ENCODE measurements at places on chromosomes 16 and 17.

GRCh38 chr16:86090461-86091170 is 191.7 kb downstream of the IRF8 start:
- no peaks in the 10 kb centered on the region for H3K27me3 ChIP-seq
- no peaks in the 10 kb centered on the region for H3K36me3 ChIP-seq
- no peak overlapping the region for H3K4me3 ChIP-seq

- H3K4me1 ChIP-seq, result no peaks in the 10 kb centered on the region
- H3K36me3 ChIP-seq, result peaks cover 64% of the 10 kb centered on the region
- peak overlapping the region; percentile 14 for H3K27ac ChIP-seq
- no peak overlapping the region for H3K4me3 ChIP-seq
- DNase-seq, result no peak
Observed at GRCh38 chr16:56749672-56750491, 20.0 kb downstream of the NUP93 start.

DNA sequence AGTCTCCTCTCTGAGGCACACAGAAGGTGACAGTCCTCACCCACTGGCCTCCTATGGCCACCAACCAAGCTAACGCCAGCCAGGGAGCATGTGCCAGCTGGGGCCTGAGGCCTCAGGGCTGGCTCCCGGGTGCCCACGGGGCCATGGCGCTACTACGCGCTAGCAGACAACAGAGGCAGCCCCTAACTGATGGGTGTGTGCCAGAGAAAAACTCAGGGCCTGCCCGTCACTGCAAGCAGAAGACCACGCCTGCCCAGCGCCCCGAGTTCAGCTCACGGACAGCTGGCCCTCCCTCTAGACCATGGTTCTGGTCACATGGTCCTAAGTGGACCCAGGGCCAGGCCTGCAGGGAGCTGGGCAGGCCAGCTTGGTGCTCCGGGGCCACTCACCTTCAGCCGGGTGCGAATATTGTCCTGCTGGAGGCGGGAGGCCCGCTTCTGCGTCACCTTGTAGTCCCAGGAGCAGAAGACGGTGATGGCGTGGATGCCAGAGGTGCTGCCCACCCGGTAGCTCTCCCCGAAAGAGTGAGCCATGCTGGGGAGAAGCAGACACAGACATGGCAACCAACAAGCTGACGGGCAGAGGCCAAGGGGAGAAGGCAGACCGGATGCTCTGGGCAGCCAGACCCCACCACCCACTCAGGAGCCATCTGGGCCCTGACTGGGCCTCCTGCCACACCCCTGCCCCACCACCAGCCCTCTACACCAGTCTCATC is 6.2 kb downstream of the TMC6 start:
- H3K36me3 ChIP-seq, result peaks cover 58% of the 10 kb centered on the region
- DNase-seq, result no peak
- peaks cover 63% of the 10 kb centered on the region for H3K4me1 ChIP-seq
- no peak overlapping the region for H3K4me3 ChIP-seq
- no peak overlapping the region for H3K27ac ChIP-seq

- H3K27ac ChIP-seq, result no peak overlapping the region
- no peaks in the 10 kb centered on the region for H3K27me3 ChIP-seq
- H3K4me1 ChIP-seq, result no peaks in the 10 kb centered on the region
- H3K4me3 ChIP-seq, result no peak overlapping the region
Observed at GRCh38 chr17:42814633-42815399, 9.3 kb downstream of the BECN1 start.

GRCh38 chr17:8697323-8697741 is 47.3 kb downstream of the CCDC42 start:
- no peak for DNase-seq
- no peaks in the 10 kb centered on the region for H3K27me3 ChIP-seq
- H3K4me3 ChIP-seq, result no peak overlapping the region
- H3K36me3 ChIP-seq, result no peaks in the 10 kb centered on the region

- DNase-seq, result no peak
- H3K27me3 ChIP-seq, result no peaks in the 10 kb centered on the region
- H3K36me3 ChIP-seq, result no peaks in the 10 kb centered on the region
- no peak overlapping the region for H3K4me3 ChIP-seq
- peaks cover 8% of the 10 kb centered on the region for H3K4me1 ChIP-seq
- no peak overlapping the region for H3K27ac ChIP-seq
Observed at GRCh38 chr16:359067-359763, 6.7 kb upstream of the AXIN1 start.

- no peaks in the 10 kb centered on the region for H3K4me1 ChIP-seq
- H3K27me3 ChIP-seq, result no peaks in the 10 kb centered on the region
- H3K4me3 ChIP-seq, result no peak overlapping the region
- H3K27ac ChIP-seq, result no peak overlapping the region
Observed at GRCh38 chr17:61318684-61319098, 81.0 kb upstream of the TBX2 start.

DNA sequence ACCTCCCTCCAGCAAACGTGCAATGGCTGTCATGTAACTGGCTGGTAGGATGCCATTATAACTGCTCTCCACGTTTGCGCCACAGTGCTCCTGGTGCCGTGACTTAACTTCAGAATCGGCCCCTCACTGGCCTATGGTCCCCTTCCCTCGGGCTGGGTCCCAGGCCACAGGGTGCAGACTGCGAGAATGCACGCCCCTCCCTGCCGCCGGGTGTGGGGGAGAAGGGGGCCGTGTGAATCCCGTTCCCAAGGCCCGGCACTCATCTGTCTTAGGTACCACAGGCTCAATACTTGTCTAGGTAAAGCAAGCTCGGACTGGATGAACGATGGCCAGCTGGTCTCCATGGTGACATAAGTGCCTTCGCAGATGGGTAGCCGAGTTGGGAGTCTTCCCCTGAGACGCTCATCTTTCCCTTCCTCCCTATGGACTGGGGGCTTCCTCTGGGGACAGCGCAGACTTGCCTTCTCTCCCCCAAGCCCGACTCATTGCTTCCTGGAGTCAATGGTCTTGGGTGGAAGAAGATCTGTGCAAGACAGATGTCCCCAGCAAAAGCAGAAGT is 37.8 kb downstream of the TIMM22 start:
- H3K36me3 ChIP-seq, result peaks cover 64% of the 10 kb centered on the region
- no peak overlapping the region for H3K27ac ChIP-seq
- H3K4me1 ChIP-seq, result peaks cover 9% of the 10 kb centered on the region
- no peak for DNase-seq
- H3K27me3 ChIP-seq, result no peaks in the 10 kb centered on the region
- H3K4me3 ChIP-seq, result no peak overlapping the region

DNA sequence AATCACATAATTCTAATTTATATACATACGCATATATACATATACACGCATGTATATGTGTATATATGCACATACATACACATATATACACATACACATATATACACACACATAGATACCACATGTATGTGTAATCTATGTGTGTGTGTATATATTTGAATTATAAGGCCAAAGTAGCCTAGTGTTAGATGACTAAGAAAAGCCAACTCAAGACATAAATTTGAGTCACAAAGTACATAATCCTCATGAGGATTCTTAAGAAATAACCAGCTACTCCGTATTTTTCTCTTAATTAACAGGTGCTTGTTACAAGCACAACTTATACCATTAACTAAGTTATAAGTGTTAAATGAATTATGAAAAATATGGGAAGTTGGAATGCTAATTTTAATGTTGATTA is 84.9 kb downstream of the CACNG1 start:
- no peak for DNase-seq
- H3K4me3 ChIP-seq, result no peak overlapping the region
- no peaks in the 10 kb centered on the region for H3K4me1 ChIP-seq
- peaks cover 45% of the 10 kb centered on the region for H3K36me3 ChIP-seq
- no peak overlapping the region for H3K27ac ChIP-seq

GRCh38 chr16:67803894-67804293 is 2.5 kb downstream of the RANBP10 start:
- DNase-seq, result no peak
- no peak overlapping the region for H3K27ac ChIP-seq
- no peaks in the 10 kb centered on the region for H3K27me3 ChIP-seq
- peaks cover 19% of the 10 kb centered on the region for H3K36me3 ChIP-seq
- H3K4me3 ChIP-seq, result no peak overlapping the region

- H3K4me1 ChIP-seq, result peaks cover 39% of the 10 kb centered on the region
- H3K27ac ChIP-seq, result no peak overlapping the region
- H3K27me3 ChIP-seq, result no peaks in the 10 kb centered on the region
- H3K36me3 ChIP-seq, result peaks cover 46% of the 10 kb centered on the region
- H3K4me3 ChIP-seq, result no peak overlapping the region
Observed at GRCh38 chr17:74761419-74761818, 13.0 kb downstream of the NHERF1 start.

- no peak overlapping the region for H3K27ac ChIP-seq
- H3K4me3 ChIP-seq, result no peak overlapping the region
- H3K27me3 ChIP-seq, result peaks cover 6% of the 10 kb centered on the region
- H3K4me1 ChIP-seq, result peaks cover 26% of the 10 kb centered on the region
Observed at GRCh38 chr16:84888450-84888849, 68.7 kb downstream of the CRISPLD2 start.

- no peaks in the 10 kb centered on the region for H3K36me3 ChIP-seq
- H3K27me3 ChIP-seq, result no peaks in the 10 kb centered on the region
- no peak overlapping the region for H3K27ac ChIP-seq
- peak; percentile 43 for DNase-seq
Observed at GRCh38 chr17:78294776-78295175, 63.3 kb downstream of the TMEM235 start.

DNA sequence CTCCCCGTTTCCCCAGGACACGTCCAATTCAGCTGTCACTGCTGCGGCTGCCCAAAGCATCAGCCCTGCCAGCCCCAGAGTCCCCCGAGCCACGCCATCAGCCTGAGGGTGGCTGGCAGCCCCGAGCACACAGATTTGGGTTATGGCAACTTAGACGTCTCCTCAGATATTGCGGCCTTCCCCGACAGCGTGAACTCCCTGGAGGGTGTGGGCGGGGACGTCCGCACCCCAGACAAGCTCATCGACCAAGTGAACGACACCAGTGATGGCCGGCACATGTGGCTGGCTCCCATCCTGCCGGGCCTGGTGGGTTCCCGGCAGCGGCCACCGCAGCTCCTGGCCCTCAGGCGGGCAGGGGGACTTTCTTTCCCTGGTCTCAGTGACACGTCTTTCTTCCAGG is 224.8 kb downstream of the KATNIP start:
- no peak overlapping the region for H3K4me3 ChIP-seq
- H3K27me3 ChIP-seq, result no peaks in the 10 kb centered on the region
- H3K36me3 ChIP-seq, result peaks cover 33% of the 10 kb centered on the region
- no peak overlapping the region for H3K27ac ChIP-seq
- no peaks in the 10 kb centered on the region for H3K4me1 ChIP-seq
- DNase-seq, result no peak

DNA sequence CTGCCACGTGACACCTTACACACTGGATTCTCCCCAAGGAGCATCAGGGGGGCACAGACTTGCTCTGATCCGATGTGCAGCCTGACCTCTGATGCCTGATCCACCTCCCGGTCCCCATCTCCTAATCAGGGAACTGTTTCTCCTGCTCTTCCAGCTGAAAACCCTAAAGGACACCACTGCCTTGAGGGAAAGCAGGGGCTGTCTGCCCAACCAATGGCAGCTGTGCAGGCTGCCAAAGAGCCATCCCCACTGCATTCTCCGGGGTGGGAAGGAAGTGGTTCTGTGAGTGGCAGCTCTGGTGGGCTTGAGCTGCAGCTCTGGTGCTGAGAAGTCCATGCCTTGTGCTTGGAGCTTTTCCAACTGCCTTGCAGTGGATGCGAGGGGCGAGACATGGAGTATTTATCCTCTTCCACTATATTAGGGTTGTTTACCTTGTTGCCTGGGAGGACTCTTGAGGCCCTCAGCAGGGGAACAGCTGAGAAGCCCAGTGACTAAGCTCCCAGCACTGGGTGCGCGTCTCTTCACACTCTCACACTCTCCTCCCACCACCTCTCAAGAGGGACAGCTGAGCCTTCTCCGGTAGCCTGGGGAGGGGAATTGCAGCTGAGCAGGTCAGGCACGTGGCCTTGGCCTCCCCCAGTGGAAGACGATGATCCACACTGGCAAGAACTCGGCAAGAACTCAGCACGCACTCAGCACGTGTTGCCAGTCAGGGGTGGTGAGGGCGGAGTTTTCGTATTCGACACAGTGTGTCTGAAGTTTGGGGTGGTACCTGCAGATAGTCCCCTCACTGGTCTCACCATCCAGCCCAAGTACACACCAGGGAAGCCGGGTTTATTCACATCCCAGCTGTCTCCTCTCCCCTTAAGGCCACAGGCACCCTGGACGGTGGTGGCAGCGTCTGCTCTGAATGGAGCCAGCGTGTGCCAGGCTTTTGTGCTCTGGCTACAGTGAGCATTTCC is 21.1 kb upstream of the SPATA32 start:
- peaks cover 97% of the 10 kb centered on the region for H3K36me3 ChIP-seq
- H3K4me1 ChIP-seq, result no peaks in the 10 kb centered on the region
- H3K4me3 ChIP-seq, result no peak overlapping the region
- no peak overlapping the region for H3K27ac ChIP-seq
- no peaks in the 10 kb centered on the region for H3K27me3 ChIP-seq
- DNase-seq, result no peak

- no peak for DNase-seq
- H3K4me1 ChIP-seq, result no peaks in the 10 kb centered on the region
- no peaks in the 10 kb centered on the region for H3K27me3 ChIP-seq
- no peaks in the 10 kb centered on the region for H3K36me3 ChIP-seq
- H3K27ac ChIP-seq, result no peak overlapping the region
- H3K4me3 ChIP-seq, result no peak overlapping the region
Observed at GRCh38 chr17:59501690-59502089, 63.7 kb upstream of the DHX40 start.

DNA sequence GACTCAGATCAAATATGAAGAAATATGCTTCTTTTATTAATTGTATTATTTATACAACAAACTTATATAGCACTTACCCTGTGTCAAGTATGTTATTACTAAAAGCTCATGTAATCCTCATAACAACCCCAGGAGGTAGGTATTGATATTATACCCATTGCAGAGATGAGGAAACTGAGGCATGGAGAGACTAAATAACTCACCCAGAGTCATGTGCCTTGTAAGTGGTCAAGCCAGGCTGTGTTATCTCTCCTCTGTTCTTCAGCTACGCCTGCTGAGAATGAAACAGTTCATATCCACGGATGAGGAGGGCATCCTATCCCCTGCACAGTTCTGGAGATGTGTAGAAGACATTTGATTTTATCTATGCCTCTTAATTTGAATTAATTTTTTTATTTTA is 78.1 kb downstream of the RBBP6 start:
- H3K4me1 ChIP-seq, result no peaks in the 10 kb centered on the region
- no peak overlapping the region for H3K4me3 ChIP-seq
- H3K27me3 ChIP-seq, result no peaks in the 10 kb centered on the region
- no peak overlapping the region for H3K27ac ChIP-seq
- DNase-seq, result no peak

- no peak overlapping the region for H3K27ac ChIP-seq
- H3K36me3 ChIP-seq, result peaks cover 72% of the 10 kb centered on the region
- no peaks in the 10 kb centered on the region for H3K27me3 ChIP-seq
- H3K4me1 ChIP-seq, result no peaks in the 10 kb centered on the region
- H3K4me3 ChIP-seq, result no peak overlapping the region
- DNase-seq, result no peak
Observed at GRCh38 chr16:67199808-67200198, 872 bp downstream of the ELMO3 start.

DNA sequence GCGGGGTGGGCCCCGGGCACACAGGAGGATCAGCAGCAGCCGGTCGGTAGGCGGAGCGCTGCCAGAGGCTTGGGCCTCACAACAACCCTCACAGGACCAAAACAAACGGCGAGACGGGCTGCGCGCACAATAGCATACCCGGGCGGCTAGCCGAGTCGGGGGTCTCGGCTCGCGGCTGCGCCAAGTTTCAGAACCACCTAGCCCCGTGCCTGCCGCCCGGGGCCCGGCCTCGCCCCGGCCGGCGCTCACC is 732 bp downstream of the ULK2 start:
- peaks cover 29% of the 10 kb centered on the region for H3K4me1 ChIP-seq
- peak overlapping the region; percentile 69 for H3K4me3 ChIP-seq
- peaks cover 14% of the 10 kb centered on the region for H3K36me3 ChIP-seq
- DNase-seq, result peak; percentile 41
- H3K27ac ChIP-seq, result peak overlapping the region; percentile 40
- no peaks in the 10 kb centered on the region for H3K27me3 ChIP-seq

- H3K4me3 ChIP-seq, result no peak overlapping the region
- H3K27me3 ChIP-seq, result no peaks in the 10 kb centered on the region
Observed at GRCh38 chr16:69688589-69688988, 37.8 kb downstream of the NQO1 start.
